ENCODE measurements at places on chromosomes 7 and 10.
A peak's percentile ranks its signal among the peaks of the same experiment; 100 is the strongest.

GRCh38 chr7:158097453-158098124 lies 490.0 kb downstream of the PTPRN2 start:
- H3K4me1 ChIP-seq = no peaks in the 10 kb centered on the region
- H3K27me3 ChIP-seq = no peaks in the 10 kb centered on the region
- no peaks in the 10 kb centered on the region for H3K36me3 ChIP-seq
- no peak for DNase-seq
- H3K4me3 ChIP-seq = no peak overlapping the region

DNA sequence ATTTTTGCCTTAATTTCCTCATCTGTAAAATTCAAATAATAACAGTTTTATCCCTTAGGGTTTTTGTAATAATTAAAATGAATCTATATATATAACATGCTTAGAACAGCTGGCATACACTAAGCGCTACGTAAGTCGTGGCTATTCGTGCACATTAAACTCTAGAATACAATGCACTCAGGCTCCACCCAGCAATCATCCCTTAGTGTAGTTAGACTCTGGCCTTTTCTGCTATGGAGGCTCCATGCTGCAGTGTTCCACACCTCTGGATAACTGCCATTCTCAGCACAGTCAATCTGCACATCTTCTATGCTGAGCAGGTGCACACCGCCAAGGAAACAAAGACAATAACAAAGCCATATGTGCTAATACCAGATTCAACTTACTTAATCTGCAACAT lies 92.9 kb downstream of the IPMK start:
- no peak for DNase-seq
- H3K36me3 ChIP-seq = no peaks in the 10 kb centered on the region
- H3K27ac ChIP-seq = no peak overlapping the region
- H3K27me3 ChIP-seq = no peaks in the 10 kb centered on the region
- H3K4me3 ChIP-seq = no peak overlapping the region
- H3K4me1 ChIP-seq = no peaks in the 10 kb centered on the region

GRCh38 chr7:1948887-1949680 lies 279.0 kb downstream of the ELFN1 start:
- H3K36me3 ChIP-seq = no peaks in the 10 kb centered on the region
- H3K27me3 ChIP-seq = no peaks in the 10 kb centered on the region
- H3K4me1 ChIP-seq = peaks cover 2% of the 10 kb centered on the region
- no peak overlapping the region for H3K27ac ChIP-seq
- DNase-seq = no peak
- no peak overlapping the region for H3K4me3 ChIP-seq

DNA sequence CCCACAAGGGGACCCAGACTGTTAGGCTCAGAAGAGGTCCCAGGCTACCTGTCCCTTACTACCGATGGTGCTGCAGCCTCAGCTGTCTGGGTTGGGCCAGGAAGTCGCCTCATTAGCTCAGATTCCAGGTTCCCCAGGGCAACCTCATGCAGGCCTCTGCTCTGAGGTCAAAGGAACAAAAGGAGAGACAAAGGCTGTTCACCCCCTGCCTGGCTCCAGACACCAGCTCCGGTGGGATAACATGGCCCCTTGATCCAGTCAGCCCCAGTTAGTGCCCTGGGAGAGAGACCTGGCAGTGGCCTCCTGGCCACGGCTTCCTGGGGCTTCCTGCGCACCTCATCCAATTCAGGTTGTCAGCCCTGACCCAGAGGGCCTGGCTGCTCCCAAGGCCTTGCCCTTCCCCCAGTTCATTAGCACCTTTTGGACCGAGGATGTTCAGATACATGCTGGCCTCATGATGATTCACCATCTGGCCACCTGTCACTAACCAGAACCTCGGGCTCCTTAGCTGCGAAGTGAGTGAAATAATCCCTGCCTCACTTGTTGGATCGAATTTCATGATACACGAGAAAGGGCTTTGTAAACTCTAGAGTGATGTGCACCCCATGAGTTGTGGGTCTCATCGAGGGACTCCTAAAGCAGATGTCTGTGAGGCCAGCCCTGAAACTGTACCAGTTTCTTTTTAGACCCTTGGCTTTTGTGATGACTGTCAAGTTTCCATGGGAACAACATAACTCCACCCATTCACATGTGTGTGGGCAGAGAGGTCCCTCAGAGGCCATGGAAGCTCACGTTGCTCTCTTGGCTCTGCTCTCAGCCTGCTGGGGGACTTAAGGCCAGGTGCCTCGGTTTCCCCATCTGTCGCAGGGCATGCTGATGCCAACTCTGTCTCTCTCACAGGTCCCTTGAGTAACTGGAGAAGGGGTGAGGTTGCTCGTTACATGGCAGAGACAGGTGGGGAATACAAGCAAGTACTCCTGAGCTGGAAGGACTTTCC lies 79.5 kb upstream of the PCBD1 start:
- DNase-seq = peak; percentile 39
- peaks cover 17% of the 10 kb centered on the region for H3K4me1 ChIP-seq
- H3K4me3 ChIP-seq = no peak overlapping the region
- H3K36me3 ChIP-seq = no peaks in the 10 kb centered on the region

DNA sequence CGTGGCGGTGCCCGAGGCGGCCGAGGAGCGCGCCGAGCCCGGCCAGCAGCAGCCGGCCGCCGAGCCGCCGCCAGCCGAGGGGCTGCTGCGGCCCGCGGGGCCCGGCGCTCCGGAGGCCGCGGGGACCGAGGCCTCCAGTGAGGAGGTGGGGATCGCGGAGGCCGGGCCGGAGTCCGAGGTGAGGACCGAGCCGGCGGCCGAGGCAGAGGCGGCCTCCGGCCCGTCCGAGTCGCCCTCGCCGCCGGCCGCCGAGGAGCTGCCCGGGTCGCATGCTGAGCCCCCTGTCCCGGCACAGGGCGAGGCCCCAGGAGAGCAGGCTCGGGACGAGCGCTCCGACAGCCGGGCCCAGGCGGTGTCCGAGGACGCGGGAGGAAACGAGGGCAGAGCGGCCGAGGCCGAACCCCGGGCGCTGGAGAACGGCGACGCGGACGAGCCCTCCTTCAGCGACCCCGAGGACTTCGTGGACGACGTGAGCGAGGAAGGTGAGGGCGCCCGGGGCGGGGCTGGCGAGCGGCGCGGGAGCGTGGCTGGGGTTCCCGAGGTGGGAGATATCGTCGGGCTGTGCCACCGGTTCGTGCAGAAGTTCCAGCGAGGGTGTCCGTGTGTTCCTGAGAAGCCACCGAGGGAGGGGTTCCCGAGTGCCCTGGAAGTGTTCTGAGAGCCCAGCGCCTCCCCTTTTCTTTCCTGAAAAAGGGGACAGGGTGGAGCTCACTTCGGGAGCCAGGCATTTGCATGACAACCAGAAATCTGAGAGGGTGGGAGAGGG lies 495 bp downstream of the EIF3B start:
- peaks cover 6% of the 10 kb centered on the region for H3K36me3 ChIP-seq
- peak overlapping the region; percentile 100 for H3K27ac ChIP-seq
- DNase-seq = no peak
- H3K27me3 ChIP-seq = no peaks in the 10 kb centered on the region
- H3K4me1 ChIP-seq = peaks cover 13% of the 10 kb centered on the region

DNA sequence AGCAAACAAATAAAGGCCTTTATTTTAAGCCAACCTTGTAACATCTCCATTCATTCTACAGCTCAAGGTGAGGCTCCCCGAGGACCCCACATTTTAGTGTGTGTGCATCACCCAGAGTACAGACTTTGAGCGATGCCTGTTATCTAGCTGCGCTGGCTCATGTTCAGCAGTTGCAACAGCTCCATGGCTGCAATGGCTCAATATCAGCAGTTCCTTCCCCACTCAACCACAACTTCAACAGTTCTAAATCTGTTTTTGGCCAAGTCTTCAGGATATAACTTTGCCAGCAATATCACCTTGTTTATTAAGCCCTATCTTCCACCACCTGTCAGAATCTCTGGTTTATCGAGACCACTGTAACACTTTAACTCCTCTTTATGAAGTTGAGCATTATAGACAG lies 95.8 kb downstream of the WNT2 start:
- H3K27ac ChIP-seq = no peak overlapping the region
- peak; percentile 61 for DNase-seq
- no peak overlapping the region for H3K4me3 ChIP-seq
- no peaks in the 10 kb centered on the region for H3K27me3 ChIP-seq
- H3K36me3 ChIP-seq = peaks cover 5% of the 10 kb centered on the region

GRCh38 chr7:901388-902154 lies 25.2 kb downstream of the GET4 start:
- H3K4me3 ChIP-seq = no peak overlapping the region
- no peak overlapping the region for H3K27ac ChIP-seq
- H3K36me3 ChIP-seq = no peaks in the 10 kb centered on the region
- H3K4me1 ChIP-seq = peaks cover 8% of the 10 kb centered on the region
- DNase-seq = peak; percentile 31

Measured in astrocyte (in vitro differentiated cells and primary cell).